ENCODE measurements at places on chromosomes 5 and 9. TPM values are rescaled to one million over a fixed set of nuclear protein-coding genes. Genes with fewer than 3 reads are reported as not detected.

Gene TNFSF15
- polyA plus RNA-seq, result 7.5 TPM

- peak; percentile 0 for DNase-seq
These were observed 139.6 kb downstream of the HTR1A start for GRCh38 chr5:63822614-63823013.

- no peak for DNase-seq
These were observed 437.3 kb upstream of the MPDZ start for GRCh38 chr9:13716601-13717321.

GRCh38 chr5:140633501-140633900, 526 bp upstream of the CD14 start:
- no peak for DNase-seq

GRCh38 chr5:54226215-54226614, 84.2 kb downstream of the ARL15 start:
- no peak for DNase-seq

DNA sequence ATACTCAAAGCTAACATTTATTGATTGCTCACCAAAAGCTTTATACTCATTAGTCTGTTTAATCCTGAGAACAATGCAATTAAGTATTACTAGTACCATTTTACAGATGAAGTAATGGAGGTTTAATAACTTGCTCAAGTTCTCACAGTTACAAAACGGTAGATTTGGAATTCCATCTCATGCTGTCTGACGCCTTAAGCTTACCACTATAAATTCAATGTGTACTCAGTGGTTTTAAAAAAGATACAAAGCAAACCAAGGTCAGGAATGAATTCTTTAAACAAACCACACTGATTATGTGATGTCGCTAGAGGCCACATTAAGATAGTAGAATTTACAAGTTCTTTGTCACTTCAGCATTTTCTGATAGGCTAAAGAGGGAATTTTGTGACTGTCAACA, 1.2 kb upstream of the C5orf63 start:
- DNase-seq, result no peak

Measured in left kidney (tissue), 8 donors.